Skeletal muscle cell (primary cell): ENCODE measurements at places on chromosomes 11 and 22.
A peak's percentile ranks its signal among the peaks of the same experiment; 100 is the strongest.

DNA sequence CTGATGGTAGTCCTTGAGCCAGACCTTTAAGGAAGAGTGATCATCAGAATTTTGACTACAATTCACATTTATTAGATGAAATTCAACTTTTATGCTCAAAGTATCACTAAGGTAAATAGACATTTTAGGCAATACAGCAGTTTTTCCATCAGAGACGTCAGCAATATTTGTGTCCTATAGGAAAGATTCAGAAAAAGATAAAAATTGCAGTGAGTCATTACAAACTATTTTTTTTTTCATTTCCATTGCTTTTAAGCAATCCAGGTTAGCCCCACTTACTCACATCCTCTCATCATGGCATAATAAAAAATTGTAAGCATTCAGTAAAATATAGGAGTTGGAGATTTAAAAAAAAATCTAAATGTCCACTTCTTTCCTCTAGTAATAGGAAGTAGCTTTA, 46.9 kb downstream of the MSANTD4 start:
- DNase-seq, result peak; percentile 9

DNA sequence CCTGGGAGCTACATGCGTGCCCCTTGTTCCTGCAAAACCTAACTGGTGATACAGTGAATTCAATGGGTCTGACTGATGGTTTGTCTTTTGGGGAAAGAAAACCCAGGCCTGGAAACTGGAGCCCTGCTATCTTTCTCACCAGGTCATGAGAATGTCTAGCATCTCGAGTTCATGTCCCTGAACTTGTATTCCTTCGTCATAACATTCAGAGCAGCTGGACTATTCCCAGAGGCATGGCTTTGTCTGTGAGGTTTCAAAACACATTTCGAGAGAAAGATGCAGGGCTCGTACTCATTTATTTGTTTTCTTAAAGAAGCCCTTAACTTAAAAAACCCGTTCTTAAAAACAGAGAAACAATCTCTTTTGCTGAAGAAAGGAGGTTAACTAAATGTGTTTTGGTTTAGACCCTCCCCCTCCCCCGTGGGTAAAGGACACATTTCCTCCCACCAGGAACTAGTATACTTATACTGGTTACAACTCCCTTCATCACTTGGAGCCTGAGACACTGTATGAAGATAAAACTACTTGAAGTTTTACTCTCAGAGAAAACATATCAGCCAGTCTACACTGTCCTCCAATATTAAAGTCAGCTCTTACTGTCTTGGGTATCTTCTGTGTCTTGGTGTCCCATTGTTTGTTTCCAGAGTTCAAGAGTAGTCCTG, 43.2 kb downstream of the ME3 start:
- peak; percentile 74 for DNase-seq

DNA sequence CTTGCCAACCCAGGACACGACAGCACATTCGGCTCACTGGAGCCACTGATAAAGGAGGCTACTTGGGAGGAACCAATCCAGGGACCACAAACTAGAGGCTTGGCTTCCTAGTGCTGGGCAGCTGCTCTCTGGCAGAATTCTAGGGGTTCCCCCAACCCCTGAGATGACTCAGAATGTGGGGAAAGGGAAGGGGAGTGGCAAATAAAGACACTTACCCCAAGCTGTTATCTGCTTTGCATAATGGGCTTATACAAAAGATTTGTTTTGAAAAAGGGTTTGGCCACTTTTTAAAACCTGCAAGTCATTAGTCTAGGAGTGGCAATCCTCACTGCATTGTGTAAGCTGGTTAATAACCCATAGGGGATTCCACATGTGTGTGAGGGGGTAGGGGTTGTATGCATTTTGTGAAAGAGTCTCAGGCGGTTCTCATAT, 64.1 kb upstream of the LMO1 start:
- DNase-seq, result no peak

- no peak for DNase-seq
Measured at GRCh38 chr11:15890031-15890713, 466.2 kb downstream of the SOX6 start.

GRCh38 chr11:25939691-25940090, 392.2 kb upstream of the ANO3 start:
- DNase-seq, result no peak

- no peak for DNase-seq
Measured at GRCh38 chr11:72751116-72752087, 806 bp downstream of the ARAP1 start.

DNA sequence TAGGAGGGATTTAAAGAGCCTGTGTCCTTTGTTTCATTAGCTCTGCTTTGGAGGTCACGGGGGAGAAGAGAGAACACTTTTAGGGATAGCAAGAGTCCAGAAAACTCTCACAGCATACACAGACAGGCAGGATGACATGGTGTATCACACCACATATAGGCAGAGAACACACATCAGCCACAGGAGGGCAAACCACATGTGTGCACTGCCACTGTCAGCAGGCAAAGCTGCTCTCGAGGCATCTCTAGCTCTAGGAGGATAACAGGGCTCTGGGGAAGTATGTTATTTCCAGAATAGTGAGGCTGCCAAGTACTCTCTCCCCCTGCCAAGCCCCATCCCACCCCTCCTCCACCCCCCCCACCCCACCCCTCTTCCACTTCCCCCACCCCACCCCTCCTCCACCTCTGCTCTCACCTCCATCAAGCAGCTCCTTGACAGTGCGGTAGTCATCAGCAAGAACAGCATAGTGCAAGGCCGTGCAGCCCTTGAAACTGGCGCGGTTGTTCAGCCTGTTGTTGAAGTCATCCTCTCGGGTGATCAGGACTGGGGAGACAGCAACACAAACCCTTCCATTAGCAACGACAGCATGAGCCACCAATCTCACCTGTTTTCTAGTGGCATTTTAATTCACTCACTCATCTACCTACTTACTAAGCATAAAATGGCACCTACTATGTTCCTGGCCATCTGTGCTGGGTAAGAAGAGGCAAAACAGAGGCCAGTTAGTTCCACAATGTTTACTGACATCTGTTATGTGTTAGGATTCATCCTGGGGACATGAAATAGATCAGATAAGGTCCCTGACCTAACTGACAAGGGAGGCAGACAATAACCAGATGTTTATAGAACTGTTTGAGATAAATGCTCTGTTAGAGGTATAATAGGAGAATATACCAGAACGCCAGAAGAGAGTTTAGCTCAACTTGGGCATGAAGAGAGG, 75.6 kb downstream of the CLPB start:
- no peak for DNase-seq

DNA sequence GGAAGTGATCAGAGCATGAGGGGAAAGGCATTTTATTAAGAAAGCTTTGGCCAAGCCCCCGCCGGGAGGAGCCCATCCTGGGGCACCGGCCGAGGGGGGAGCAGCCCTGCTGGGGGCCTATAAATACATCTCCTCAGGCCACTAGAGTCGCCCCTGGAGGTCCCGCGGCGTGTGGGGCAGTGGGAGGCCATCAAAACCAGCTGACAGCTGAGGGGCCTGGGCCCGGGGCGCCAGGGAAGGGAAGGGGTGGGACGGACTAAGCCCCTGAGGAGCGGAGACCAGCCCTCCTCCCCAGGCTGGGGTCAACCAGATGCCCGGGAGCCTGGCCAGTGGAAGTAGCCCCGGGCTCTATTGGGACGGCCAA, 13.1 kb downstream of the SCARF2 start:
- no peak for DNase-seq

GRCh38 chr22:37744589-37744988, 47.7 kb downstream of the TRIOBP start:
- DNase-seq, result no peak

DNA sequence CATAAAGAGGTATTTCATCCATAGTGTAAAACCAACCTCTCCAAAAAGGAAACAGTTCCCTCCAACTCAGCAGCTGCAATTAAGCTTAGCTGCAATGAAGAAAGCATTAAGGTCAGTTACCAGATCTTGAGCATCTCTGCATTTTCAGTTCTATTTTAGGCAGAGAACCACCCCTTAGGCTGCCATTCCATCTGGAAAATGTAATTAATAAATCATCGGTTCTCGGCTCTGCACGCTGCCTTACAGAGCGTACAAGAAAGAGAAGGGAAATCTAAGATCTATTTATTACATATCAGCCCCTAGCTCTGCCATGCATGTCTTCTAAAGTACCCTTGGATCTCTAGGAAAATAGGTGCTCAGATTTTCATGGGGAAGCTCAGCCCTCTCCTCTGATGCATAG, 71.5 kb downstream of the RCN1 start:
- DNase-seq, result no peak

DNA sequence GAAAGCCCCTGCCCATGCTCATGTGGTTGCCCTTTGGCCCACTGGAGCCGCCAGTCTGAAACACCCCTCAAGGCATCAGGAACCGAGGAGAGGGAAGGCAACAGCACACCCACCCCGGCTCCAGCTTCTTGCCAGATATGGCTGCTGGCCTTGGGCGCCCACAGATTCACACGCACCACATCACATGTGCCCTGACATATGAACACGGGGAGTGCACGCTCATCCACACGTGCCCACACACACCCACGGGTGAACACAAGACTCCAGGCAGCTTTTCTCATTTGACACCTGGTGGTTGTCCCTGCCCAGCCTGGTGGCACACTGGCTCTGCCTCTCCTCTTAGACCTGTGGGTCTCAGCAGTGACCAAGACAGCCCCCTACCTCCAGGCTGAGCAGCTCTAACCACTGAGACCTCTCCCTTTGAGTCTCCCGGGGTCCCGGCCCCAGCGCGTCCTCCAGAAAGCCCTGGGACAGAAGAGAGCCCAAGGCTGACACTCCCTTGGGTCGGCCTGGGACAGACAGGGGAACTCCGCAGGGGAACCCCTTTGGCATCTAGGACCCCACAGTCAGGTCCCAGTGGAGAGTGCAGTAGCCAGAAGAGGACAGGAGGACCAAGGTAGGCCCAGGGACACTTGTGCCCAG, 2.7 kb upstream of the MAPK12 start:
- DNase-seq, result no peak

- no peak for DNase-seq
Measured at GRCh38 chr22:20909543-20910303, 7.5 kb upstream of the CRKL start.

- DNase-seq, result peak; percentile 65
Measured at GRCh38 chr11:28343304-28344233, 235.4 kb downstream of the METTL15 start.
